ENCODE measurements at places on chromosomes 7 and 10.

GRCh38 chr7:1359681-1360485 lies 99.4 kb downstream of the MICALL2 start:
- no peak for DNase-seq

- no peak for DNase-seq
Observed at GRCh38 chr7:81811956-81812865, 42.4 kb upstream of the HGF start.

GRCh38 chr10:77592946-77593636 lies 44.5 kb downstream of the KCNMA1 start:
- no peak for DNase-seq

- DNase-seq, result no peak
Observed at GRCh38 chr10:17225808-17226207, 2.2 kb upstream of the VIM start.

GRCh38 chr7:51589111-51589510 lies 272.5 kb upstream of the COBL start:
- no peak for DNase-seq

- DNase-seq, result peak; percentile 29
Observed at GRCh38 chr7:36153571-36154097, 580 bp downstream of the EEPD1 start.

DNA sequence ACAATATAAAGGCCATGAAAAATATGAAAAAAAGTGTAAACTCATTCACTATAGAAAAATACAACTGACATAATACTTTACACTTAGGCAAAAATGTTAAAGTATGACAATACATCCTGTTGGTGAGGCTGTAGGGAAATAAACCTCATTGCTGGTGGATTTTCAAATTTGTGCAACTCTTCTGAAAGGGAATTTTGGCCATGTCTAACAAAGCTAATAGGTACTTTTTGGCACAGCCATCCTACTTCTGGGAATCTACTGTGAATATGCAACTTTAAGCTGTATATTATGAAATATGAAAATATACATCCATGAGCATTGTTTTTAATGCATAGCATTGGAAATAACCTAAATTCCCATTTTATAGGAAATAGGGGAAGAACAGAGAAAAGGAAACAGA lies 13.4 kb upstream of the COA1 start:
- DNase-seq, result no peak

DNA sequence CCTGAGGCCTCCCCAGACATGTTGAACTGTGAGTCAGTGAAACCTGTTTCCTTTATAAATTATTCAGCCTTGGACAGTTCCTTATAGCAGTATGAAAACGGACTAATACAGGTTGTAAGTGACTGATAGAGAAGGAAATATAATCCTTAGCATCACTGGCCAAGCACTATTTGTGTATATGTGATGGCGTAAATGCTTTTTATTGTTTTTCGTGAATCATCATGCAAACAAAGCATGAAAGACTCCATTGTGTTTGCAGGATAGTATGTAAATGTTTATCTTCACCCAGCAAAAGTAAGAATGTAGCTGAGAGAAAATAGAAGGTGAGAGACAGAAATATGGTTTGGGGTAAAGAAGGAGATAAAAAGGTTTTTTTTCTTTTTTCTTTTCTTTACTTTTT lies 92.5 kb upstream of the LRGUK start:
- no peak for DNase-seq

GRCh38 chr7:111954474-111955381 lies 251.5 kb downstream of the DOCK4 start:
- DNase-seq, result no peak

GRCh38 chr7:22183522-22184280 lies 173.3 kb downstream of the RAPGEF5 start:
- no peak for DNase-seq

- no peak for DNase-seq
Observed at GRCh38 chr10:24104895-24105294, 104.0 kb upstream of the KIAA1217 start.

DNA sequence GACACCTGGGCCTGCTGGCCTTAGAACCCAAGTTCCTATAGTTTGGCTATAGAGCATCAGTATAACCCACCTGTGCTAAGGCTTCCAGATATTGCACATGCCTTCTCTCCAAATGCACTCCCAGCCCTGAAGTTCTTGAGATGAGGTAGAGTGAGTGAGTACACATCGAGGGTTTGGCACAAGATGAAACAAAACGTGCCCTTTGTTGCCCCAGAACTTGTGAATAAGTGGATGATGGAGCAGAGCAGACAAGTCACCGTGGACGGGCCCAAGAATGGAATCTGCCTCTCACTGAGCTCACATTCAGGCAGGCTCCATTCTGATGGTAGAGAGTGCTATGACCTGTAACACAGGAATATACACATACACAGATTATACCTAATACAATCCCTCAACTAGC lies 73.0 kb upstream of the STK17A start:
- no peak for DNase-seq

- no peak for DNase-seq
Observed at GRCh38 chr7:70486977-70487376, 645.0 kb upstream of the GALNT17 start.

- DNase-seq, result peak; percentile 74
Observed at GRCh38 chr10:100826983-100827818, 81.8 kb downstream of the PAX2 start.

DNA sequence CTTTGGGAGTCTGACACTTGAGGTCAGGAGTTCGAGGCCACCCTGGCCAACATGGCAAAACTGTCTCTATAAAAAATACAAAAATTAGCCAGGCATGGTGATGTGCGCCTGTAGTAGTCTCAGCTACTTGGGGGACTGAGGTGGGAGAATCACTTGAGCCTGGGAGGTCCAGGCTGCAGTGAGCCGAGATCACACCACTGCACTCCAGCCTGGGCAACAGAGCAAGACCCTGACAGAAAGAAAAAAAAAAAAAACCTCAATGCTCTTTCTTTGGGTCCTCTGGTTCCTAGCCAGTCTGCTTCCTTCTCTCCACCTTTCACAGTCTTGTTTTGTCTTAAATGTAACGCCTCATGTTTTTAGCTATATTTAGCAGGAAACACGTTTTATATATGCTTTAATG lies 9.4 kb downstream of the OGDH start:
- DNase-seq, result no peak

- peak; percentile 23 for DNase-seq
Observed at GRCh38 chr7:112056409-112056808, 149.8 kb downstream of the DOCK4 start.

GRCh38 chr10:47359101-47359500 lies 10.9 kb downstream of the RBP3 start:
- DNase-seq, result no peak
